ENCODE measurements at places on chromosomes 7 and 10.

GRCh38 chr7:80370587-80370986 lies 141.3 kb downstream of the GNAT3 start:
- DNase-seq, result no peak

- no peak for DNase-seq
Observed at GRCh38 chr10:509361-510102, 179.9 kb downstream of the DIP2C start.

GRCh38 chr7:108226816-108227299 lies 96.7 kb upstream of the LAMB4 start:
- no peak for DNase-seq

- DNase-seq, result no peak
Observed at GRCh38 chr10:82091413-82091812, 216.4 kb downstream of the NRG3 start.

DNA sequence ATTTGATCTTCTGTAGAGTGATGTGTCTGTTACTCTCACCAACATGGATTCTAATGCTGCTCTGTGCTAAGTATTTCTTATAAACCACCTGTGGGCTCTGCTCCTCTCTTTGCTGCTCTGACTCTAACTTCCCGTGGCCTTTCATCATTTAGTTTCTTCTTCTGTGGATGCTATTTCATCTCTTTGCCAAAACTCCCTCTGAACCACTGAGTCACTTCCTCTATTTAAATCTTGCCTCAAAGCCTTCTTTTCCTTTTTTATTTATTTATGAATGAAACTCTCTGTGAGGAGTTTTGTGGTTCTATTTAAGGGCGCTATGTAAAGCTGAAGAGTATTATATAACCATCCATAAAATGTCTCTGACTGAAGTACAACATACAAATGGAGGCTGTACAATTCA lies 538.5 kb downstream of the SUGCT start:
- DNase-seq, result no peak
